ENCODE measurements at places on chromosomes 12 and 14.

- DNase-seq, result peak; percentile 60
These were observed 51.0 kb upstream of the STK38L start for GRCh38 chr12:27193106-27193505.

DNA sequence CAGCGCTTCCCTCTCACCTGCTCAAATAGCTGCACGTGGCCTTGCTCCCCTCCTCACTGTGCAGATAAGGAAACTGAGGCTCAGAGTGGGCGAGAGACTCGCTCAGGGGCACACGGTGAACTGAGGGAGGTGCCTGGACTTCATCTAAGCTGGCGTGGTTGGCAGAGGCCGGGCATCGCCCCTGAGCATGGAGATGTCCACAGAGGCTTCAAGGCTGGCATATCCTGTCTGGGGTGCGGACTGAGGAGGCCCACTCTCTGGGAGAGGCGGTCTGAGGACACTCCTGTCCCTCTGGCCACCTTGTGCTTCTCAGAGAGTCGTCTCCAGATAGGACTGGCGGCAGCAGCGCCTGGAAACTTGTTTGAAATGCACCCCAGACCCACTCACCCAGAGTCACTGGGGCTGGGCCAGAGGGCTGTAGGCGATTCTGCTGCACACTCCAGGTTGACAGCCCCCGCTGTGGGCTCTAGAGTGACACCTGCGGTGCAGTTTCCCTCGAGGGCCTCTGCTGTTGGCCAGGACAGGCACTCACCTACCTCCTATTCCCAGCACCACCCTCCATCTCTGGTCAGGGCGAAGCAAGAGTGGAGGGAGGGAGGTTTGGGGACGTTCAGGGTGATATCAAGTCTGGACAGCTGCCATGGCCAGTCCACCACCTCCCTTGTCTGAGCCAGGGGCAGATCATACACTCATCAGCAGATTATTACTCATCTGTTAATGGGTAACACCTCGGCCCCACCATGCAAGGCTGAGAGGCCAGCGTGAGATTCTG is 11.2 kb upstream of the LBHD2 start:
- no peak for DNase-seq

DNA sequence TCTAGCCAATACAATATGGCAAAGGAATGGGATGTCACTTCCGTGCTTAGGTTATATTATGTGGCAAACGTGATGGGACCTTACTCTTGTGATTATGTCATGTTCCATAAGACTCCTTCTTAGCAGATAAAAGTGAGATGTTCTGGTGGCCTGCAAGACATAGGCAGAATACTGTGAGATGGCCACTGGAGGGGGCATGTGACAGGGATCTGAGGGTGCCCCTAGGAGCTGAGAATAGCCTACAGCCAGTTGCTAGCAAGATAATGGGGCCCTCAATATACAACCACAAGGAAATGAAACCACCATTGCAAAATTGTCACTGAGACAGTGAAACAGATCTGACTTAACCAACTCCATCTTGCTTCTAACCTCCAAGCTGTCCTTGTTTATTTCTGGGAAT is 151.4 kb upstream of the SSTR1 start:
- DNase-seq, result no peak

GRCh38 chr12:109027767-109028166 is 6.9 kb upstream of the SVOP start:
- DNase-seq, result no peak

DNA sequence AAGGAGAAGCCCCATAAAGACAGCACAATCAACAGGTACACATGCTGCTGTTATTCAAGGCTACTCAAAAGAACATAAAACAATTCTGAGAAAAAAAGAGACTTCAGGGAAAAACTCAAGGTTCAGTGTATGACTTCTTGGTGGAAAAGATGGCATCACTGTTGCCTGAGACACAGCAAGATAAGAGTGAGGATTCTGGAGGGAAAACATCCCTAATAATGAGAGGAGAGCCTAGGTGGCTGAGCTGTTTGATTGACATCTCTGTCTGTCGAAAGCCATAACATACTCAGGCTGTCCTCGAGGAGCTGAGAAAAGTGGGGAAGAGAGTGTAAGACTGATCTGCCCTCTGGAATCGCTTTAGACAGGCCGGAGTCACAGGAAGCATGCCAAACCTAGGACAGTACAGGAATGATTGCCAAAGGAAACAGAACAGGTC is 193.4 kb upstream of the AMIGO2 start:
- no peak for DNase-seq

- DNase-seq, result peak; percentile 81
These were observed 804 bp downstream of the GAPDH start for GRCh38 chr12:6534945-6535696.

DNA sequence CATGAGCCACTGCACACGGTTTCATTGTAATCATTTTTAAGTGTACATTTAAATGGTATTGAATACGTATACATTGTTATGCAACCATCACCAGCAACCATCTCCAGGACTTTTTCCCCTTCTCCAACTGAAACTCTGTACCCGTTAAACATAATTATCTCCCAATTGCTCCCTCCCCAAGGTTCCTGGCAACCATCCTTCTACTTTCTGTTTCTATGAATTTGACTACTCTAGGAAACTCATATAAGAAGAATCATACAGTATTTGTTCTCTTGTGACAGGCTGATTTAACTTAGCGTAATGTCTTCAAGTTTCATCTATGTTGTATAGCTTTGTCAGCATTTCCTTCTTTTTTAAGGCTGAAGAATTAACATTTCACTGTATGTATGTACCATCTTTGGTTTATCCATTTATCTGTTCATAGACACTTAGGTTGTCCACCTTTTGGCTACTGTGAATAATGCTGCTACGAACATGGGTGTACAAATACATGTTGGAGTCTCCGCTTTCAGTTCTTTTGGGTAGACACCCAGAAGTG is 223.1 kb downstream of the EFCAB11 start:
- no peak for DNase-seq

DNA sequence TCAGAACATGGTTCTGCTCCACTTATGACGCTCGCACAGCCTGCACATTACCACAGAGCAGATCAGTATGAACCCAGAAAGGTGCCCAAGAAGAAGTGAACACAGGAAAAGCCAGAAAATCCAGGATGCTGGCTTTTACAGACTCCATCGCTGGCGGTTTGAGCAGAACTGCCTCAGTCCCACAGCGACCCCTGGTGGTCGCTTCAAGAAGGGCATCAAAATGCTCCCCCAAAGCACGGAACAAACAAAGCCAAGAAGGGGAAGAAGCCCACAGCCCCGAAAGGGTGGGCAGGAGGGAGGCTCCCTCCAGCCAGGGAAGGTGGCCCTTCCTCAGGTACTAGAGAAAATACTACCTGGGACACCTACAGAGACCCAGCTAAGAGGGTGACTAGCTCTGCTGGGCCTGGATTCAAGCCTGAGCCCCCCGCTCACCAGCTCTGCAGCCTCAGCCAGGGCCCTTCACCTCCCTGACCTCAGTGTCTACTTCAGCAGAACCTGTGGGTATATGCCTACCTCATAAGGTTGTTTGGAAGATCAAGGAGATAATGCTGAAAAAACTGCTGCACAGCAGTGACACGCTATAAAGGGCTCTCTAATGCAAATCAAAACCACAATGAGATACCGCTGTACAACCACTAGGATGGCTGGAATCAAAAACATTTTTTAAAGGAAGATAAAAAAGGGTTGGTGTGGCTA is 98.1 kb downstream of the NCOR2 start:
- DNase-seq, result no peak

GRCh38 chr12:109727746-109728726 is 14.4 kb downstream of the FAM222A start:
- no peak for DNase-seq

DNA sequence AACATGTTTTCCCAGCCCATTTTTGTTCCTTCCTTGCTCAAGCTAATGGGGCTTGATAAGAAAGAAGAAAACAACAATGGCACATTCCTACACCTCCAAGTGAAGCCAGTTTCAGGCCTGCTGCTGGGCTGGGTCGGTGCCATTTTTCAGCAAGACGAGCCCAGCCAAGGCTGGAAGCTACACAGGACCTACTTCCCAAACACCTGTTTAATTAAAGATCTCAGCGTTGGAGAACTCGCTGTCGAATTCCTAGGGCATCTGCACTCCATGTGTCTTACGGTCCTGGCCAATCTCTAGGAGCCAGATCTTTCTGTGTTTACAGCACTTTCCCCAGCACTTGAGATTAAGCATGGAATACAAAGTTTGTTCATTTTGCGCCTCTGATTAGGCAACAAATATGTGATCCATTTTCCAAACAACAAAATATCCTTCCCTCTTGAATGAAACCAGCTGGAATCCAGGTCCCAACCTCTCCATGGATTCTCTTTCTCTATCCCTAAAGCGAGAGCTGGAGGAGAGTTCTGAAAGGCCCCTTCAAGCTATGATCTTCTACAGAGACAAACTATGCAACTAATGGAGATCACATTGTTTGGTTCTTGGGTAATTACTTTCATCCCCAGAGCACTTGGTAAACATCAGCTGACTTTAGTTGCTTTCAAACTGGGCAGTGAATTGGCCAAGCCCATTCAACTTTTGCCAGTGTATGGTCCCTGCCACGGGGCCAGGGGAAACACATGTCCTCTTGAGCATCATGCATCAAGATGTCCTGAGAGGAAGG is 34.3 kb upstream of the TC2N start:
- DNase-seq, result no peak

GRCh38 chr12:58026897-58027891 is 85.8 kb downstream of the ATP23 start:
- DNase-seq, result peak; percentile 83

GRCh38 chr14:30496852-30497251 is 62.1 kb upstream of the G2E3 start:
- DNase-seq, result no peak

GRCh38 chr12:54140588-54141388 is 48.0 kb downstream of the SMUG1 start:
- no peak for DNase-seq

GRCh38 chr14:98366429-98366828 is 905.6 kb downstream of the BCL11B start:
- DNase-seq, result no peak

GRCh38 chr14:104264495-104265265 is 126.3 kb downstream of the KIF26A start:
- no peak for DNase-seq

GRCh38 chr14:22600027-22600426 is 1.9 kb downstream of the ABHD4 start:
- no peak for DNase-seq
